Thyroid gland (tissue), 4 donors: ENCODE measurements at places on chromosomes 1 and 21.

GRCh38 chr21:29389136-29389535, 90.4 kb downstream of the BACH1 start:
- DNase-seq: no peak

- DNase-seq: no peak
Observed at GRCh38 chr1:224880593-224881307, 48.7 kb upstream of the DNAH14 start.

GRCh38 chr1:236530959-236531358, 7.2 kb downstream of the LGALS8 start:
- DNase-seq: no peak

- DNase-seq: no peak
Observed at GRCh38 chr21:42228709-42229220, 9.8 kb downstream of the ABCG1 start.

DNA sequence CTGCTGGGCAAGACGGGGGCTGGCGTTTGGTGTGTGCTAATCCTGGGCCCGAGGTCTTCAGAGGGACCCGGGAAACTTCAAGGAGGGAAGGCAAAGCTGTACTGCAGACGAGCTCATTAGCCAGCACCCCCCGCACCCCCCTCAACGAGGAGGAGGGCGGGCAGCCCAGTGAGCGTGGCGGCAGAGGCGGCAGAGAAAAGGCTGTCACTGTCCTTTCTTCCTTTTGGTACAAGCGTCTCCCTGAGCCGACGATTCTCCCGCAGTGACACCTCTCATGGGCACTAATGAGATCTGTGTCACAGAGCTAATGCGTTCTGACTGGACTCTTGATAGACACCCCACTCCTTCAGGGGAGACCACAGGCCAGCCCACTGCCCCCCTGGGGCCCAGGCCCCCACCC, 29.5 kb downstream of the DMAP1 start:
- DNase-seq: no peak
